NCI-H1436 treated with DMSO at 0.1 percent for 48 hours (cell line): ENCODE measurements at places on chromosomes 1 and 21.

- no peak for DNase-seq
Measured at GRCh38 chr21:44006656-44007055, 5.5 kb upstream of the TRAPPC10 start.

DNA sequence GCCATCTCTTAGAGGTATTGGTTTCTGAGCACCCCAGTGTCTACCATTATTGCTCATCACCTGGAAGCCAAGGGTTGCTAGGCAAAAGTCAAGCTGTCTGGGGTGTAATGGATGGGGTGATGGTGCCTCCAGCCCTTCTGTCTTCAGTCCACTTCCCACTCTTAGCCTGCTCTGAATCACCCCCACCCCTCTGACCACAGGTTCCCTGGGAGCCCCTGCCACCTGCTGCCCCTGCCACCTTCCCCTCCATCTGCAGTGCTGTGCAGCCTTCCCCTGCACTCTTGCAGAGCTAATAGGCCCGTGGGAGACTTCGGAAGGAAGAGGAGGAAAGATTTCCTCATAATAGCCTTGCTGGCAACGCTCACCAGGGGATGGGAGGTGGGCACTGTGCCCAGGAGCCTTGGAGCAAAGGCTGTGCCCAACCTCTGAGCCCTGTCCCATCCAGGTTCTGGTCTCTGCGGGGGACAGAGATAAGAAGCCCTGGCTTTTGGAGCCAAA is 35.5 kb downstream of the CAPN2 start:
- DNase-seq = no peak

- DNase-seq = no peak
Measured at GRCh38 chr1:230295367-230295766, 130.8 kb downstream of the PGBD5 start.

DNA sequence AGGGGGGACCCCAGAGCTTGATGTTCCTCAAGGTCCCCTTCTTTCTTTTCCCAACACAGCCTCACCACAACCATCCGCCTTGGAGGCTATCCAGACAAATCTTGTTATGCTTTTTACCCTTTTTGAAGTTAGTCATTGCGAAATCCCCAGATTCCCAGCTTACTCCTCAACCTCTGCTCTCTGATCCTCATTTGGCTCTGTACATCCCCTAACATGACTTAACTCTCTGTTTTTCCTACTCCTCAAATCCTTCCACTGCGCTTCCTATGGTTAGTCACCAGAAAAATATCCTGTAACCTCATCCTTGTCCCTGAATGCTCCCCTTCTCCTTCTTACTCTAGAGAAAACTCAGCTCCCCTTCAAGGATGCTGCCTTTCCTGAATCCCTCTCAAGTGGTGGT is 189.1 kb upstream of the POU3F1 start:
- no peak for DNase-seq

DNA sequence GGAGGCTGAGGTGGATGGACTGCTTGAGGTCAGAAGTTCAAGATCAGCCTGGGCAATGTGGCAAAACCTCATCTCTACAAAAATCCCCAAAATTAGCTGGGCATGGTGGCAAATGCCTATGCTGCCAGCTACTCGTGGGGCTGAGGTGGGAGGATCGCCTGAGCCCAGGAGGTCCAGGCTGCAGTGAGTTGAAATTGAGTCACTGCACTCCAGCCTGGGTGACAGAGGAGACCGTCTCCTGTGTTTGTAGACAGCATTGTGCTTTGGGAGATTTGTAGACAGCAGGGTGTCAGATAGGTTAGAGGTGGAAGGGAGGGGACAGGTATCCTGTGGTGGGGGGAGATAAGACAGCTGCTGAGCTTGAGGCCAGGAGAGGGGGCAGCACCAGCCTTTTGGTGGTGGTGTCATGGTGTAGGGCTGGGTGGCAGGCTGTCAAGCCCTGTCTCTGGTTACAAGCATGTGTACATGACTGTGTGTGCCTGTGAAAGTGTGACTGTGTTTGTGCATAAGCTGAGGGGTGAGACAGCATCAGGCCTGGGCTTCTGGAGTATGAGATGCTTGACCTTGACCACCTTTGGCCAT is 15.2 kb downstream of the PPFIA4 start:
- no peak for DNase-seq

- DNase-seq = no peak
Measured at GRCh38 chr21:9750341-9751086, 770.9 kb upstream of the TPTE start.

DNA sequence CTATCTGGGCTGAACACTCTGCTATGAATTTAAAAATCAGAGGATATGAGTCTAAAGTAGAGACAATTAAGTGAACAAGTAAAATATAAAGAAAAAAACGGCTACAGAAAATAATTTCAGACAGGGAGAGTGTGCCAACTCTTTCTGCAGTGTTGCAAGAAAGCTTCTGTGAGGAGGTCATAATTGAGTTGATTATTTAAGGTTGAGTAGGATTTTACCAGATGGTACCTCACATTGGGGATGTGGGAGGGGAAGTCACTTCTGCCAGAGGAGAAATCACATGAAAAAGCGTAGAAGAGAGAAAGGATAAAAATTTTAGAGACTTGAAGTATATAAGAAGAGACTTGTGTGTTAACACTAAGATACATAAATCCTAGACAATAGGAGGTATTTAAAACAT is 238.0 kb upstream of the NCAM2 start:
- DNase-seq = no peak

GRCh38 chr1:198671136-198671535 is 32.3 kb downstream of the PTPRC start:
- no peak for DNase-seq

GRCh38 chr1:51946300-51946699 is 44.2 kb downstream of the RAB3B start:
- no peak for DNase-seq

- DNase-seq = no peak
Measured at GRCh38 chr1:197862671-197863070, 39.8 kb upstream of the C1orf53 start.

- no peak for DNase-seq
Measured at GRCh38 chr1:33182401-33182841, 578 bp upstream of the TRIM62 start.

DNA sequence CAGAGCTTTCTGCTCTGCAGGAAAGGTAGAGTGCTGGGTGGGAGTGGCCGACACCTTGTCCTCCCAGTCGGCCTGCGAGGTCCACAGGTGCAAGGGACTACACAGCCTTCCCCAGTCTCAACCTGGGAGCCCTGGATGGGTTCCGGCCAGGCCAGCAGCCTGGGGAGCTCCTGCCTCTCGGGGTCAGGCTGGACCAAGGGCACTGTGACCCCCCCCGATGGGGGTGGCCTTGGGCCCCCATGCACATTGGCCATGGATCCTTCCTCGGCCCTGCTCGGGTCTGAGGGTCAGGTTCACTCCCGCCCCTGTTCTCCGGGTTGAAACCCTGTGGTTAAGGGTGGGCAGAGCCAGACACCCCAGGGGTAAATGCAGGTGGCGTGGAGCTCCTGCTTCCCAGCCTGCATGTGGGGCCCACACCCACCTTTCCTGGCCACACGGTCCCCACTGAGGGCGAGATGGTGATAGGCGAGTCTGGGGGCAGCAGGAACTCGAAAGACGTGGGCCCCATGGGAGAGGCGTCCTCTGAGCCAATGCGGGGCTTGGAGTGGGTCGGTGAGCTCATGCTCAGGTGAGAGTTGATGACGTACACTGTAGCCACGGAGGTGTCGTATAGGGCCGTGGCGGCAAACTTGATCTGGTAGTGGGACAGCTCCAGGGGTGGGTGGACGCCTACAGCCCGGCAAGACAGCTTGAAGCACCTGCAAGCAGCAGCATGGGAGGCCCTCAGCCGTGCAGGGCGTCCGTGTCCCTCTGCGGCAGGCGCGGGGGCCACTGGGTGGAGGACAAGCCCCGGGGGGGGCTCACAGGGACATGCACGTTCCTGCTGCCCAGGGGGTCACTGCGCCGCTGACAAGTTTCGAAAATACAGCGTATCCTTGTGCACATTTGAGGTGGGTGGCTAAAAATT is 10.8 kb upstream of the TMEM52 start:
- no peak for DNase-seq

GRCh38 chr1:109971559-109971958 is 13.0 kb upstream of the AHCYL1 start:
- DNase-seq = no peak

DNA sequence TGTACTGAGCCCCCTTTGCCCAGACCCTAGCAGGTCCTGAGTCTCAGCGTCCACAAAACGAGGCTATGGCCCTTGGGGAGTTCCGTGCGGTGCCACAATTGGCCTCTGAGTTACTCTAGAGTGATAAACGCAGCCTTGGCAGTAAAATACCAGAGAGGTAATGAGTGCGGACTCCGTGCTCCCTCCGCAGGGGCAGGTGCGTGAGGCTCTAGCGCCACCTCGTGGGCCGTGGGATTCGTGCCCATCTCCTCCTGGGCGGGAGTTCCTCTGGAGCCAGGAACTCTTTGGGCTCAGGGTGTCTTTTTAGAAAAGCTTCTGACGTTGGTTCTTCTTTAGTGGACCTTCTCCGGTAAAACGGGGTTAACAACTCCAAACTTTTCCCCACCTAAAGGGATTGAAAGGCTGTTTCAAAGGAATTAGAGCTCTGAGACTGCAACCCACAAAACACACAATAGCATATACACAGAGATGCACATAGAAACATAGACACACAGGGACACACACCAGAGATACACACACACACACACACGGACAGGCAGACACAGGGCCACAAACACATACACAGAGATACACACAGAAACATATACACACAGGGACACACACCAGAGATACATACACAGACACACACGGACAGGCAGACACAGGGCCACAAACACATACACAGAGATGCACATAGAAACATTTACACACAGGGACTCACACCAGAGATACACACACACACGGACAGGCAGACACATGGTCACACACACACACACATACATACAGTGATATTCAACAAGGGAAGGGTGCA is 99.4 kb downstream of the KCNJ15 start:
- no peak for DNase-seq

DNA sequence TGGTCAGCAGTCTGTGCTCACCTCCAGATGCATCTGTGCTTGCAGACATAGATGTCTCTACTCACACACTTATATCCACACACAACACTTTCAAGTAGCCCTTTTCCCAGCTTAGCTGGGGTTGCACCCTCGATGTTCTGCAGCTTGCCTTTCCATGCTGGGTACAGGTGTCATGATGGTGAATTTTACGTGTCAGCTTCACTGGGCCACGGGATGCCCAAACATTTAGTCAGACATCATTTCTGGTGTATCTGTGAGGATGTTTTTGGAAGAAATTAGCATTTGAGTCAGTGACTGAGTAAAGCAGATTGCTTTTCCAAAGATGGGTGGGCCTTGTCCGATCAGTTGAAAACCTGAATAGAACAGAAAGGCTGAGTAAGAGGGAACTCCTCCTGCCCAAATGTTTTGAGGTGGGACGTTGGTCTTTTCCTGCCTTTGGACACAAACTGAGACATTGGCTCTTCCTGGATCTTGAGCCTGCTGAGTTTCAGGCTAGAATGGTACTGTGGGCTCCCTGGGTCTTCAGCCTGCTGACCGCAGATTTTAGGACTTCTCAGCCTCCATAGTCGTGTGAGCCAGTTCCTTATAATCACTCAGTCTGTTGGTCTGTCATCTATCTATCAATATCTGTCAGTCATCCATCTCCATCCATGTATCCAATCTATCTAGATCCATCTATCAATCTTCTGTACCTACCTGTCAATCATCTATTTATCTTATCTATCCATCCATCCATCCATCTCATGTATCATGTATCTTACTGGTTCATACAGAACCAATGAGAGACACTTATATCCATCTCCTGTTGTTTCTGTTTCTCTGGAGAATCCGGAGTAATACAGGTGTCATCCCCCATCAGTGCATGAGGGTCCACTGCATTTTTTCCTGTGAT is 12.7 kb upstream of the OBSCN start:
- DNase-seq = no peak

DNA sequence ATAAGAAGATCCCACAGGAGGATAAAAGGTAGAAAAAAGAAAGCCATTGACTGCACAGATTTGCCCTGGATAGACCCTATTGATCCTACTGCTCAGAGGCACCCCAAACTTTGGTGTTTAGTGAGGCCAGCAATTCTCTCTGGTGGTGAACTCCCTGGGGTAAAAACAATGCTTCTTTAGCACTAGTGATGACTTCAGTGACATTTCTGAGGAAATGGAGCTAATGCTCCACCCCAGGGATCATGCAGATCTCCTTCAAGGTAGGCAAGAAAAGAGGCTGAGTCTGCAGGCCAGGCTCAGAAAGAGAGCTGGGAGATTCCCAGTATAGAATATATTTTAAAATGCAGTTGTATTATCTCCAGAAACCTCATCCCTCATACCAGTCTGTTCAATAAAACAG is 140.3 kb downstream of the LMX1A start:
- DNase-seq = no peak

GRCh38 chr1:59328353-59328752 is 31.5 kb downstream of the FGGY start:
- no peak for DNase-seq

- no peak for DNase-seq
Measured at GRCh38 chr1:186194107-186194756, 180.8 kb downstream of the TPR start.

DNA sequence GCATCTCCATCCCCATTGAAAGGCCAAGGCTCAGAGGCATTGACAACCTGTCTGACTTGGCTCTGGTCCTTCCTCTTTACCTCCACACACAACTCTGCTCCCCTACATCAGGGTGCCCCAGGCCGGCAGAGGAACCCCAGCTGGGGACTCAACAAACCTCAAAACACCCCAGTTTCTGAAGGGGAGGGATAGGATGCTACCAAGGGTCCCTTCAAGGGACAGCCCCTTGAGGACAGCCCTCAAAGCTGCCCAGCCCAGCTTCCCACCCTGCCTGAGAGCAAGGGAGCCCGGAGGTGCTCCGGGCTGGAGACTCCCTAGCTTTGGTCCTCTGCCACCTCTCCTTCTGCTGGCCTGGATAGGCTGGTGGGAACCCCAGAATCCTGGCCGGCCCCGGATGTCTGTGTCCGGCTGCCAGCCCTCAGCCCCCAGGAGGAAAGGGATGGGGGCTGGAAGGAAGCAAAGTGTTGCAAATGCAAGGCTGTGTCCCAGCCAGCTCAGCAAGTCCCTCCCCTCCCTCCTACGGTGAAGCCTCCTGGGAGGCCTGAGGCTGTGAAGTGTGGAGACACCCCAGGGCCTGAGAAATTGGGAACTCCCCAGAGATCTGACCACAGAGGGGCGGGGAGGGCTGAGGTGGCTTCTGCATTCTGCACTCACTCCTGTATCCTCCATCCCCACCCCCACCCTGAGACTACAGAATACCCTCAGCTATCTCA is 1.1 kb upstream of the MARCKSL1 start:
- DNase-seq = no peak

- no peak for DNase-seq
Measured at GRCh38 chr1:208108213-208108608, 136.0 kb downstream of the PLXNA2 start.

- DNase-seq = no peak
Measured at GRCh38 chr1:154323493-154323892, 1.8 kb upstream of the ATP8B2 start.
